ENCODE measurements at places on chromosomes 12 and 14. TPM values are rescaled to one million over a fixed set of nuclear protein-coding genes. Genes with fewer than 3 reads are reported as not detected.

Gene TAS2R46
- total RNA-seq: 1.6 TPM

Gene FAM186B
- 0.41 TPM for total RNA-seq

GRCh38 chr14:34104489-34105397 lies 153.9 kb upstream of the EGLN3 start:
- DNase-seq: no peak

DNA sequence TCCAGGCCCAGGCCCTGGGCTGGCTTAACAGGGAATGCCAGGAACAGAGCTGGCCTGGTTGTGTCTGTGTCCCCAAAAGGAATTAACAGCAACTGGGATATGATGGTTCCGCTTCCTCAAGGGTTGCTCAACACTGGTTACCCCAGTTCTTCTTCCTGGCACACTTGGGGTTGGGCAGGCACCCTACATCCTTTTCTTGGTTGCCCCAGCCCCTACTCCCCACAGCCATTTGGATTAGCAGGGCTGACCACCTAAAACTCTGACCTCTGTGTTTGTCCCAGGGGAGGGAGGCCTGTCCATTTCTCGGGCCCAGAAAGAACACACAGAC lies 30.8 kb downstream of the NCKAP5L start:
- DNase-seq: no peak

- DNase-seq: no peak
Measured at GRCh38 chr14:65019944-65020566, 33.4 kb downstream of the FNTB start.

DNA sequence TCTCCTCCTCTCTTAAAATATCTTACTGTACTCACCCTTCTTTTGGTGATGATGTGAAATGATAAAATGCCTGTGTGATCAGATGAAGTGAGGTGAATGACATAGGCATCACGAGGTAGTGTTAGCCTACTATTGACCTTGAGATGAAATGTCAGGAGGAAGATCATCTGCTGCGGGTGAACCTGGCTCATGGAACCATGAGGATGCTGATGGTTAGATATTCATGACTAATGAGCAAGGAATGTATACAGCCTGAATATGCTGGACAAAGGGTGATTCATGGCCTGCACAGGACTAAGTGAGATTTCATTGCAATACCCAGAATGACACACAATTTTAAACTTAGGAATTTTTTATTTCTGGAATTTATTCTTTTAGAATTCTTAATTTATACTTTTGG lies 89.6 kb downstream of the DAAM1 start:
- no peak for DNase-seq

All from frontal cortex (tissue), 4 donors.